ENCODE measurements at places on chromosomes 3 and 15. TPM values are rescaled to one million over a fixed set of nuclear protein-coding genes. Genes with fewer than 3 reads are reported as not detected.
A peak's percentile ranks its signal among the peaks of the same experiment; 100 is the strongest.

Gene ANKUB1
- total RNA-seq: not detected

Gene FBXO40
- not detected for total RNA-seq

Gene GOLGA8J
- not detected for total RNA-seq

Gene MYRIP
- 3.1 TPM for total RNA-seq

Gene LTK
- total RNA-seq: 2.5 TPM

GRCh38 chr3:188266562-188267274 lies 112.8 kb downstream of the LPP start:
- peak overlapping the region; percentile 21 for H3K4me3 ChIP-seq
- H3K27me3 ChIP-seq: no peaks in the 10 kb centered on the region
- peak; percentile 89 for DNase-seq
- H3K4me1 ChIP-seq: peaks cover 98% of the 10 kb centered on the region

GRCh38 chr3:147705651-147706051 lies 296.5 kb downstream of the ZIC1 start:
- no peaks in the 10 kb centered on the region for H3K27me3 ChIP-seq
- H3K36me3 ChIP-seq: no peaks in the 10 kb centered on the region
- DNase-seq: no peak
- H3K27ac ChIP-seq: no peak overlapping the region

- no peaks in the 10 kb centered on the region for H3K4me1 ChIP-seq
- H3K36me3 ChIP-seq: no peaks in the 10 kb centered on the region
- no peak for DNase-seq
- no peak overlapping the region for H3K4me3 ChIP-seq
Measured at GRCh38 chr3:76997733-76998132, 42.2 kb upstream of the ROBO2 start.

DNA sequence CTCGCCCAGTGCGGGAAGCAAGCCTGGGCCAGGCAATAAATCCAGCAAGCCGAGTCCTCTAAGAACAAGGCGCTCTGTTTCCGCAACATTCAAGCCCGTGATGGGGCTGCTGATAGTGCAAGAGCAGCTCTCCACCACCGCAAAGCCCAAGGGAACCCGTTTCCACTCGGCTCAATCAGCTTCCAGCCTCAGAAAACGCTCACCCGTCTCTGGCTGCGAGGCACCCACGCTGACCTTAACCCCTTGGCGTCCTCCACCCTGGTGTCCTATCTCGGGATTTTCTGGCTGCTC lies 17.8 kb downstream of the SPATA12 start:
- H3K27me3 ChIP-seq: no peaks in the 10 kb centered on the region
- H3K4me3 ChIP-seq: peak overlapping the region; percentile 65
- peak overlapping the region; percentile 83 for H3K27ac ChIP-seq

DNA sequence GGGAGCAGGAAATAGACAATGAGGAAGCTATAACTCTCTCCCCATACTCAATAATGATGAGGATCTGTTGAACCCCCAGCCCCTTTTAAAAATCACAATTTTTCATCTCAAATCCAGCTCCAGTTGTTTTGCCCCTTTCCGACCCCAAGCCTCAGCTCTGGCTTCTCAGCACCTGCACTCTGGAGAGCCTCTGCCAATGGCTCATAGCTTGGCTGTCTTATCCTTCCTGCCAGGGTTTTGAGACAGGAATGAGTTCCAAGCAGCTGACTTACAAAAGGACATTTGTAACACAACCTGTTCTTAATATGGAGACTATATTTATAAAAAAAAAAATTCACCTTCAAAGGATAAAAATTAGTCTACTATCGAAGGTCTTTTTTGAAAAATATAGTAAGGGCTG lies 105.9 kb upstream of the NEDD4 start:
- H3K4me3 ChIP-seq: no peak overlapping the region
- peaks cover 12% of the 10 kb centered on the region for H3K36me3 ChIP-seq
- peaks cover 34% of the 10 kb centered on the region for H3K4me1 ChIP-seq
- no peak for DNase-seq
- H3K27ac ChIP-seq: no peak overlapping the region
